Urothelium cell line (cell line): ENCODE measurements at places on chromosomes 4 and X.

DNA sequence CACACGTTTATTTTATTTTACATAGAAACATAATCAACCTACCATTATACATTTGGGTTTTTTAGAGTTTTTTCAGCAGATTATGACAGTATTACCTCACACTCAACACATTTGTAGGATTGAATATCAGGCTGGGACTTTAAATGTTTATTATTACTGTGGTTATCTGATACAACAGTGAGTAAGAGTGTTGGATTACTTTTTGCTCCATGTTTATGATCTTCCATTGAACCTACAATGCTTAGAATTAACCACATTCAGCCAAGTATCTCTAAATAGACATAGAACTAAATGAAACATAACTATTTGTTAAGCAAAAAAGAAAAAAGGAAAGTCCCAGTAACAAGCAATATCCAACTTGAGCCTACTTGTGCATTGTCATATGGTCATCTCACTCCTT, 607.4 kb upstream of the PITX2 start:
- no peak for DNase-seq

DNA sequence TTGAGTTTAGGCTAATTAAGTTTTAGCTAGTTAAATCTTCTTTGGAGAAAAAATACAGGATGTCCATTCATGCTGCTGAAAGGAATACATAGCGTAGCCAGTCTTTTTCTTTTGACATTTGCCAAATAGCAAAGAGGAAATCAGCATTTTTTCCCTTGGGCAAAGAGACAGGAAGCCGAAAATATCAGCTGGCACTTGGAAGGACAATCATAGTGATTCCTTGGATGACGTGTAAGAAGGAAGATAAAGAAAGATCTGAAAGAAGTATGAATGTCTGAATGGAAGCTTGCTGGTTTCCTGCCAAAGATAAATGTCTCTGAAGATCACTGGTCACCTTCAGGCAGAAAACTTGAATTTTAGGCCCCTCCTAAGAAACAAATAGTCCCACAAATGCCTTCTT, 44.2 kb downstream of the SLITRK2 start:
- no peak for DNase-seq

DNA sequence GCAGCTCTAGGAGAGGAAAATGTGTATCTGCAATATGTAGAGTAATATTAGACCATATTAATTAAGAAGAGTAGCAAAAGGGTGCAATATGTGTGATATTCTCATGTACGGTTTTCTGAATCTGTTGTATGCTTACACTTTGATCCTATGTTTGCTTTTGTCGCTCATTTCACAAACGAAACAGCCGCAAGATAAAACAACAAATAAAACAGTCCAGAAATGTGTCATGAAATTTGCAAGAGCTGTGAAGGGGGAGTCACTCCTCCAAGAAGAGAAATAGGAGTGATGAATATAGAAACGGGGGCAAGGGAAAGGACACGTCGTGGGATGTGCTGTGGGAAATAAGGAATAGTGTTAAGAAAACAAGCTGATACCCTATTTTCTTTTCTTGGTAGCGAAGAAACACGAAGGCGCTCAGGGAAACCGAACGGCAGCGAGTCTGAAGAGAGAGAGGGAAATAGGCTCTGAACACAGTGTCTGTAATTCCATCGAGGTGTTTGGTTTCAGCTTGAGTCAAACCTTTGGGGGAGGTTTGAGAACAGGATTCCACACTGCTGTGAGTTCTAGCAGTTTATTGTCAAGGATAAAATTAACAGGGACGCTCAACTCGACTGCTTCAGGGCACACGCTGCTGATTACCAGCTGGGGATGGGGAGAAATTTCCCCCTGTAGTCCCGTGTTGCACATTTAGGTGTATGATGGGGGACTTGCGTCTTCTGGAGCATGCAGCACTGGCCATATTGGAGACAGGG, 595.6 kb upstream of the TENM3 start:
- DNase-seq, result peak; percentile 41

GRCh38 chr4:110034026-110034393, 121.3 kb downstream of the EGF start:
- DNase-seq, result no peak

- DNase-seq, result no peak
Observed at GRCh38 chrX:133857640-133858269, 127.6 kb downstream of the GPC3 start.

DNA sequence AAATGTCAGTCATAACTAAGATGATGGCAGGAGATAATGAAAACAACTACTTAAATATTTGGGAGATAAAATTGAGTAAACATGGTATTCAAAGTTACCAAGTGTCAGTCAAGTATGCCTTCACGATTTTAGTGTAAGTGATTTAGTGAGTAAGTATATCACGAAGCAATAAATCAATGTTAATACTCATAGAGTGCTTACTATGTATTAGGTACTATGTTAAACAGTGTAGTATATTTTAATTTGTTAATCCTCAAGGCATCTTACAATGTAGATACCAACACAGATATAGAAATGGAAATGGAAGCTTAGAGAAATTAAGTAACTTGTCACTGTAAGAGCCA, 59.6 kb downstream of the ANXA3 start:
- DNase-seq, result no peak
